ENCODE measurements at places on chromosomes 7 and 10.

DNA sequence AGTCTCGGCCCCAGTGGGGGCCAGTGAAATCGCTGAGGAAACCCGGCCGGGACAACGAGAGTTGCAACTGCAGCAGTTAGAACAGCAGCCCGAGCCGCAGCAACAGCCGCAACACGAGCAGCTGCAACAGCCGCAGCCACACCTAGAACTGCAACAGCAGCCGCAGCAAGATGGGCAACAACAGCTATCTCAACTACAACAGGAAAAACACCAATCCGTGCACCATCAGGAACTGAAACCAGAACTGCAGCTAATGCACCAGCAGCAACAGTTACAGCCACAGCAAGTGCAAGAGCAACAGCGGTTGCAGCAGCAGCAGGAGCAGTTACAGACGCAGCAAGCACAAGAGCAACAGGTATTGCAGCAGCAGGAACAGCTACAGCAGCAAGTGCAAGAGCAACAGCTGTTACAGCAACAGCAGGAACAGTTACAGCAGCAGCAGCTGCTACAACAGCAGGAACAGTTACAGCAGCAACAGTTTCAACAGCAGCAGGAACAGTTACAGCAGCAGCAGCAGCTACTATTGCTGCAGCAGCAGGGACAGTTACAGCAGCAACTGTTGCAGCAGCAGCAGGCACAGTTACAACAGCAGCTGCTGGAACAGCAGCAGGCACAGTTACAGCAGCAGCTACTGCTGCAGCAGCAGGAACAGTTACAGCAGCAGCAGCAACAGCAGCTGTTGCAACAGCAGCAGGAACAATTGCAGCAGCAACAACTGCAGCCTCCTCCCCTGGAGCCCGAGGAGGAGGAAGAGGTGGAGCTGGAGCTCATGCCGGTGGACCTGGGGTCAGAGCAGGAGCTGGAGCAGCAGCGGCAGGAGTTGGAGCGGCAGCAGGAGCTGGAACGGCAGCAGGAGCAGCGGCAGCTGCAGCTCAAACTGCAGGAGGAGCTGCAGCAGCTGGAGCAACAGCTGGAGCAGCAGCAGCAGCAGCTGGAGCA lies 6.1 kb downstream of the ZNF853 start:
- no peak for DNase-seq

GRCh38 chr10:106557053-106557452 lies 607.5 kb downstream of the SORCS1 start:
- DNase-seq: no peak

DNA sequence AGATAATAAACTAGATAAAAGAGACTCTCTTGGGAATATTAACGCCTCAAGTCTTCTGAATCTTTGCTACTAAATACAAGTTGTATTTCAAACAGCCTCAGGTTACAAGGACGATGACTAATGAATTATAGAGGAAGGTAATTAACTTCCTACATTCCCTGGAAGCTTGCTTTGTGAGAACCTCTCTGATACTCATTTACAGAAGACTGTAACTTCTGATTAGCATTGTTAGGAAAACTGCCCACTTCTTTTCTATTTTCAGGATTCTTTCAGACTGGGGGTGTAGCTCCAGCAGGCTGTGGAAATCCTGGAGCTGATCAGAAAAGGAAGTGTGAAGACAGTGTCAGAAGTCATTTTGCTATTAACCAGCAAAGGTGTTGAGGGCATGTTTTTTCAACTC lies 316.7 kb upstream of the NPSR1 start:
- DNase-seq: no peak

DNA sequence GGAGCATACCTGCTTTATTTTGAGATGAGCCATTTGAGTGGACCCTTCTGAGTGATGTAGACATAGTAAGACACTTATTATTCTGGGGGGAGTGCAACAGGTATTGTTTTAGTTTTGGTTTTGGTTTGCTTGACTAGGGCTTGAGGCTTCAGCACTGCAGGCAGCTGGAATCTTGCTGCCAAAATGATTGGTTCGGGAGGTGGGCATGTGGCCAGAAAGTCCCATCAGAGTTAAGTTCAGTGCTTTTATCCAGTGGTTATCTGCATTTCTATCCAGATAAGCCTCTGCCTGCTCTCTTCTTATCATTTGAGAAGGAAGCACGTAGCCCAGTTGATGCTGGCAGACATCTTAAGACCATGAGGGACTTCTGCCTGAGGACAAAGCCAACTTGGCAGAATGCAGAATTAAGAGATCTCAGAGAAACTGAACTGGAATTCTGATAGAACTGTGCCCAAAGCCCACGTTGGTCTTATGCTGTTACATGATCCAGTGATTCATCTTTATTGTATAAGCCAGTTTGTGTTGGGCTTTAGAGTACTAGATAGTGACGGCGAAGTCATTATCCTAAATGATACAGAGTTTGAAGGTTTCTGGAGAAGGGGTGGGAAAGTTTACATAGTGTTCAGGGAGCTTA lies 9.6 kb upstream of the JAZF1 start:
- DNase-seq: no peak

DNA sequence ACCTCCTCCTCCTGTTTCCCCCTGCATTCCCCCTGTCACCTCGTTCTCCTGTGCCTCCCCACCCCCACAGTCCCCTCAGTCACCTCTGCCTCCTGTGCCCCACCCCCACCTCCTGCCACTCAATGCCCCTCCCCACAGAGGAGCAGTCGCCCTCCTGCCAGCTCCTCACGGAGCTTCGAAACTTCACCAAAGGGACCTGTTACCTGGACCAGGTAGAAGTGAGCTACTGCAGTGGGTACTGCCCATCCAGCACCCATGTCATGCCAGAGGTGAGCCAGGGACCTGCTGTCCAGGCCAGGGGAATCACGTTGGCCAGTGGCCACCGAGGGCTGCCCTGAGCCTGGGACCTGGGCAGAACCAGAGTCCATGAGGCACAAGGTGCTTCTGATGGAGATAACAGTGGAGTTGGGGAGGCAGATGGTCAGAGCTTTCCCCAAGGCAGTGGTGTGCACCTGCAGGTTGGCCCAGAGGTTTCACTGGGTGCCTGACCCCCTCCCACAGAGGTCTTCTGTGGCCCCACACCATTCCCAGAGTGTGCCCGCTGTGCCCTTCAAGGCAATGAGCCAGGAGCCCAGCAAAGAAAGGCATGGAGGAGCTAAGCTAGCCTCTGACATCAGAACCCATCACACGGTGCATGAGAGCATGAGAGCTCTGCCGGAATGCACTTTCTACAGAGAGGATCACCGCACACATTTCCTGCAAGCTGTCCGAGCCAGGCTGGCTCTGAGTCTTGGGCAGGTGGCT lies 7.0 kb upstream of the ZNF862 start:
- no peak for DNase-seq

- no peak for DNase-seq
Measured at GRCh38 chr10:109393425-109393824, 529.9 kb downstream of the XPNPEP1 start.

- DNase-seq: no peak
Measured at GRCh38 chr7:101933688-101934121, 116.3 kb downstream of the CUX1 start.

GRCh38 chr10:95626500-95626899 lies 30.0 kb downstream of the ALDH18A1 start:
- DNase-seq: no peak

DNA sequence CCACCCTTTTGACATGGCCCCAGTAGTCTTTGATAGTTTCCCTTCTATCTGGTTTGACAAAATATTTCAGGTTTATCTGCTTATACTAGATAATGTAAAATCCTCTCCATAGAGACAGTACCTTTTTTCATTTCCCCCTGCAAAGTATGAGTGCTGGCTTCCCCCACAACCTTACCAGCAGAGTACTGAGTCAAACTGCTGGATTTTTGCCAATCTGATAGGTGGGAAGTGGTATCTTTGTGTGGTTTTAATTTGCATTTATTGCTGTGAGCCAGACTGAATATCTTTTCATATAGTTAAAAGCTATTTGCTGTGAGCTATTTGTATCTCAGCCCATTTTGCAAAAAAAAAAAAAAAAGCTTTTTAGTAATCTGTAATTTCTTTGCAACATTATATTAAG lies 32.1 kb upstream of the HECTD2 start:
- DNase-seq: no peak

All from GM12891 (cell line).